ENCODE measurements at places on chromosomes 4 and X.

GRCh38 chrX:105168577-105168976 lies 51.9 kb downstream of the TEX13A start:
- DNase-seq, result no peak

DNA sequence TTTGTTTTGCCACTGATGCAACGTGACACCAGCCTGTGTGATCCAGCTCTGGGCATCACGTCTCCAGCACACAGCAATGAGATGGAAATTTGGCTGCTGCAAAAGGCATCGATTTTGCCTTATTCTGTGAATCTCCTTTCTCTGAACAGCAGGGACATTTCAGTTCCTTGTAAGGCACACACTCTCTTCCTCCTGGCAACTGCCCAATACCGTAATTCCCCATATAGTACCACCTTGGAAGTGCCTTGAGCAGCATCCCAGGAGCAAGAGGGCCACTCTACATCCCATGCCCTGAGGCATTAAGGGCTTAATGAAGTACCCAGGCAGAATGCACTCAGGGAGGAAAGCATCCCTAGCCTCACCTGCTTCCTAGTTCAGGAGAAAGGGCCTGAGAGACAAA lies 10.5 kb upstream of the MAMLD1 start:
- no peak for DNase-seq

DNA sequence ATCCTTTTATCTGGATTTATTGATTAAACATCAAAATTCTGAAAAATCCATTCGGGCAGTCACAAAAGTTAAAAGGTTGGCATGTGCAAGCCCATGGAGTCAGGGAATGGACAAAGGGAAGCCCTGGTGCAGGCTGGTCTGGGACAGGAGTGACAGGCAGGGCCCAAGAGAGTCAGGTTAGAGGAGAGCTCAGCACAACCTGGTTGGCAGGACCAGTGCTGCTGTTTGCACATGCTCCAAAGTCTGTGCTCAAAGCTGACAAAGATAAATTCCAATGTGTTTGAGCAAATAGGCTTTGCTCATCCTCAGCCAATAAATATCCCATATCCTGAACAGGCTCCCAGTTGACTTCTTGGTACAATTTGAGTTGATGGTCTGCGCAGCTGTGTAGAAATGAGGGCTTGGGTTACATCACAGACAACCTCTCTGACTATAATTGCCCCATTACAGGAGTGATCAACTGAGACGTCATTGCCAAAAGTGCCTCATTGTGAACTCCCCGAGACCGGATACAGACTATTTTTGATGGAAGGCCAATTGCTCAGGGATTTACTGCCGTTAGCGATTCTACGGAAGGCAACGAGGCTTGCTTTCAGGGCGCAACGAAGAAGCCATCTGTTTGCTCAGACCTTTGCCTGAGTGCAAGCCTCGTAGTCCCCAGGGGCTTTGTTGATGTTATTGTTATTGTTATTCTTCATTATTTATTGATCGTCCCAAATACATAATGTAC lies 1008.1 kb upstream of the TENM3 start:
- DNase-seq, result no peak

DNA sequence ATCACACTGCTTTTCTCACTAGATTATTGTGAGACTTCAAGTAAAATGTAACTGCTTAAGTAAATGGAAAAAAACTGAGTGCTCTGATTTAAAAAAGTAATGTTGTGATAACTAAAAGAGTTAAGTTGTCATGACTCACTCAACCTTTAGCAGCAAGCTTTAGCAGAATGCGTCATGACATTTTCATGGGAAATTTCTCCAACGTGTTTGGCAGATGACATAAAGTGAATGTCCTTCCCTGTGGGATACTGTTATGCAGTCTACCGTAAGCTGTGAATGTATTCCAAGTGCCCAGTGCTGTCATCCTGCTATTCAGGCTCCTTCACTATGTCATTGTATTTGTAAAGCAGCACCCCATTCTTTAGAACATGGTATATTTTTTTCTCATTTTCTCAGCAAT lies 136.2 kb downstream of the CPXCR1 start:
- no peak for DNase-seq

GRCh38 chr4:156775813-156776212 lies 195.8 kb downstream of the PDGFC start:
- DNase-seq, result peak; percentile 87

DNA sequence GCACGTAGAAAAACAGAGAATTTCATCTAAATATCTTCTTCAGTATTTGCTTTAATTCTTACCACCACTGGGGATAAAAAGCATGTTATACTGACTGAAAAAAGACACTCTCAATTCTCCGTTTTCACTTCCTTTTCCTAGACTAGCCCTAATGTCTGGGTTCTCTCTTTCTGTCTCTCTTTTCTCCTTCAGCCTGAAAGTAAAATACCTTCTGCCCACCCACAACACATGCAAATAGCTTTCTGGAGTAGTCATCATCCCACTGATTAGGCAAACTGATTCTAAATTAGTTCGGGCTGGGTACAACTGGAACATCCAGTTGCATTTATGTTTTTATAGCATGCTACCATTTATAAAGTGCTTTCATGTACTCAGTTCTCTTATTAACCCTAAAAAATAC lies 142.4 kb upstream of the ANKRD50 start:
- no peak for DNase-seq

DNA sequence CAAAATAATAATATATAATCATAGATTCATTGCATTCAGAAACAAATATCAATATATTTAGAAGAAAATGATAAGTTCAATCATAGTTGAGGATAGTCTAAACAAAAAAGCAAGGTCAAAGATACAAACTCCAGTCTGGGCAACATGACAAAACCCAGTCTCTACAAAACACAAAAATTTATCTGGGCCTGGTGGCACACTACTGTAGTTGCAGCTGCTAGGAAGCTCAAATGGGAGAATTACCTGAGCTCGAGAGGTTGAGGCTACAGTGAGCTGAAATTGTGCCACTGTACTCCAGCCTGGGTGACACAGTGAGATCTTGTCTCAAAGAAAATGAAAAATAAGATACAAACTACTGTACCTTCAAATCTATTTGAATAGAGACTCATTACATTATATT lies 52.7 kb upstream of the ANXA10 start:
- no peak for DNase-seq

DNA sequence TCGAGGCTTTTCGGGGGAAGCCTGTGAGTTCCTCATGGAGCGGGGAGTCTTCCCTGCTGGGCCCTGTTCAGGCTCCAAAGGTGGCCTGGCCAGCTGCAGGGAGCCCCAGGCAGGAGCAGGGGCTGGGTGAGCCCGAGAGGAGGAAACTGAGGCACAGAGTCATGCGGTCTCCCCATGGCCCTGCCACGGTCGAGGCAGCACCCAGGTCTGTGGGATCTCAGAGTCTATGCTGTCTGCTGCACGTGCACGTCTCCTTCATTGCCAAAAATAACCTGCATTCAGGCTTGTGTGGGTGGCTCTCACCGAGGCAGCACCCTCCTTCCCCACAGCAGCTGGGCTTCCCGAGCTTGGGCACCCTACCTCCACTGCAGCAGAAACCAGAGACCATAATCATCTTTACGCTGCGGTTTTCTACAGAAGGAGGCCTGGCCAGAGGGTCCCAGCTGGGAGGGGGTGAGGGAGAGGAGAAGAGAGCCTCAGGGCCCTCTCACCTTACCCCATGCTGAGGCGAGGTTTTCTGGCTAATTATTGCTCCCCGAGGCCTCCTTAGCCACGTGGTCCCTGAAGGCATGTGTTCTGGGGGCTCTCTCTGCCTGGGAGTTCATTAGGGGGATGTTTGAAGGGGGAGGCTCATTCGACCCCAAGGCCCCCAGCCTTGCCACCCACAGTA lies 64.3 kb downstream of the CPZ start:
- DNase-seq, result no peak

- DNase-seq, result peak; percentile 64
Measured at GRCh38 chrX:154486396-154487207, at the start of gene UBL4A. UBL4A (minus strand) TSS chrX:154486615; CDS start chrX:154486584, 31 bp downstream.

- no peak for DNase-seq
Measured at GRCh38 chr4:168766604-168767316, 243.3 kb downstream of the CBR4 start.

DNA sequence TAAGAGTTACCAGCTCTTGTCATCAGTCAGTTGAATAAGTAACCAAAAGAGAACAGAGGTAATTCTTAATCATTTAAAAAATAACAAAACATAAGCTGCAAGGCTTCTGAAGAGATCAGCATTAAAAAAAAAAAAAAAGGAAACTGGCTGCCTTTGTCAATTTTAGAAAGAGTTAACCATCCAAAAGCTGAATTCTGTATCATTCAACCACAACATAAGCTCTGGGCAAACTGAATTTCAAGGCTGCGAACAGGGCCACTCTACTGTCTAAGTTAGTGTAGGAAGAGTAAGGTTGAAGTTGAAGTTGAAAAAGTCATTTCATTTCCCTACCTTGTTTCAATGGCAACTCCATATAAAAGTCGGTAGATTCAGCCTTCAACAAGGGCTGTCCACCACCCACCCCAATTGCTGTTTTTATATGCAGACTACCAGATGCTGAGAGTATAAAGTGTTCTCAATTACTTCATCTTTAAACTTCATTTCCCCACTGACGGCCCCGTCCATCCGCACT lies 1.1 kb upstream of the LIN54 start:
- no peak for DNase-seq

- peak; percentile 48 for DNase-seq
Measured at GRCh38 chr4:5051278-5052203, at the start of gene STK32B. STK32B (plus strand) TSS chr4:5051480.

DNA sequence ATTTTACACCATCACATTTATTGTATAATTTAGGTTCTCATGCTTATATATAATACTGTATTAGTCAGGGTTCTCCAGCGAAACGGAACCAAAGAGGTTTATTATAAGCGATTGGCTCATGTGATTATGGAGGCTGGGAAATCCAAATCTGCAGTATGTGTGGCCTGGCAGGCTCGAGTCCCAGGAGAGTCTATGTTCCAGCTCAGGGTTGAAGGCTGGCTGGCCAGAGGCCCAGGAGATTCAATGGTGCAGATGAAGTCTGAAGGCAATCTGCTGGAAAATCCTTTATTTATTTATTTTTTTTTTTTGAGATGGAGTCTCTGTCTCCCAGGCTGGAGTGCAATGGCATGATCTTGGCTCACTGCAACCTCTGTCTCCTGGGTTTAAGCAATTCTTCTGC lies 63.0 kb upstream of the WDFY3 start:
- DNase-seq, result no peak

GRCh38 chr4:61485056-61485455 lies 284.9 kb downstream of the ADGRL3 start:
- DNase-seq, result peak; percentile 14

DNA sequence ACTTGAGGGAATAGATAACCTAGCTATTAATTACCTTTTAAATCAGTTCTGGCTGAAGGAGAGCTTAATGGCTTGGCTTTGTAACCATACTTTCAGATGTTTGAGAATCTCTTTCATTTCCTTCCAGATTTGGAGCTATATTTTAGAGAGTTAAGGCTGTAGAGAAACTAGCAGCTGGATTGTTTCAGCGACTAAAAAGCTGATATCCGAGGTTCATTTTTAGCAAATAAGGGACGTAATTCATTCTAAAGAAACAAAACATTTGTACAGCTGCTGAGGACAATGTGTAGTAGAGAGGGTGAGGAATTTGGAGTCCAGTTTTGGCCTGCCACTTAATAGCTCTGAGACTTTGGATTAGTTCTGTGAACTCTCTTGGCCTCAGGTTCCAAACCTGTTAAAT lies 12.2 kb downstream of the OSTC start:
- DNase-seq, result no peak

DNA sequence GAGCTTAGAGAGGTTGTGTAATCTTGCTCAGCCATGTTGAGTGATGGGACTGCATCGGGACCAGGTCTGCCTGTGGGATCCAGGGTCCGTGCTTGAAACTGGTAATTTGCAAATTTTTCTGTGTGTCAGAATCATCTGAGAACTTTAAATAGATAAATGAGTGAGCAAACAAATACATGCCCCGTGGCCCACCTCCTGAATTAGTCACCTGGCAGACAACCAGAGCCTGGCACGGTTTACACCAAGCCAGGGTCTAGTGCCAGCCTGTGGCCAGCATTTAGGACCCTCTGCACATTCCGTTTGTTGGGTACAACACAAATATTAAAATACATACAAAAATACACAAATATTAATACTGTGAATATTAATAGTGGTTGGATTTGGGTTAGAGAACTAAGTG lies 90.6 kb upstream of the STOX2 start:
- no peak for DNase-seq

- peak; percentile 11 for DNase-seq
Measured at GRCh38 chrX:53263597-53264094, 17.7 kb downstream of the IQSEC2 start.

GRCh38 chr4:1084796-1085403 lies 28.5 kb downstream of the RNF212 start:
- DNase-seq, result no peak

GRCh38 chr4:18007625-18008024 lies 13.9 kb downstream of the LCORL start:
- no peak for DNase-seq

All from inflammatory macrophage (primary cell).